ENCODE measurements at places on chromosomes 4 and X.
A peak's percentile ranks its signal among the peaks of the same experiment; 100 is the strongest.

GRCh38 chr4:189988877-189989431, 38.1 kb downstream of the FRG2 start:
- no peak for DNase-seq

DNA sequence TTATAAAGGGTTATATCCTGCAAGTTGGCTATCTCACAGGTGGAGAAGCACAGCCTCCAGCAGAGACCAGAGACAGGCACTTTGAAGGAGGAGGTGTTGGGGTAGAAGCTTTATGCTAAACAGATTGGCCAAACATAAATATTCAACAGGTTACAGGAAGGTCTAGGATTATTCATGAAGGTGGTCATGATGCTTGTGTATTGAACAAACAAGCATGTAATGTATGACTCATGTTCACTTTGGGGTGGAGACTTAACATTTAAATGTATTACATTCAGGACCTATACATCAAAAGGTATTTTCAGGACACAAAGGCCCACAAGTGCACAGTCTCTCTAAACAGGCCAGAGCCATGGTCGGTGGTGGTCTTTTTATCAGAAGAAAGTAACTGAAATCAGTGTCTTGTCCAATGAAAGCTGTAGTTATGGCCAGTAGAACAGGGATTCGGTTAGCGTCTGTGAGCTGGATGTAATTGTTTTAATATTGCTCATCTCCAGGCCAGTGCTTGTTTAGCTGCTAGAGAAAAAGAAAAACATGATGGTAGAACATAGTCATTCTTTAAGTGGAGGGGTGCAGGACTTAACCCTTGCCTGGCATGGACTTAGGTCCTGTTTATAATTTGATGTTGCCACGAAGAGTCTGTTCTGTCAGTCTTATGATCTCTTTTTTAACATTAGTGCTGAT, 555.2 kb upstream of the PCDH10 start:
- no peak for DNase-seq

DNA sequence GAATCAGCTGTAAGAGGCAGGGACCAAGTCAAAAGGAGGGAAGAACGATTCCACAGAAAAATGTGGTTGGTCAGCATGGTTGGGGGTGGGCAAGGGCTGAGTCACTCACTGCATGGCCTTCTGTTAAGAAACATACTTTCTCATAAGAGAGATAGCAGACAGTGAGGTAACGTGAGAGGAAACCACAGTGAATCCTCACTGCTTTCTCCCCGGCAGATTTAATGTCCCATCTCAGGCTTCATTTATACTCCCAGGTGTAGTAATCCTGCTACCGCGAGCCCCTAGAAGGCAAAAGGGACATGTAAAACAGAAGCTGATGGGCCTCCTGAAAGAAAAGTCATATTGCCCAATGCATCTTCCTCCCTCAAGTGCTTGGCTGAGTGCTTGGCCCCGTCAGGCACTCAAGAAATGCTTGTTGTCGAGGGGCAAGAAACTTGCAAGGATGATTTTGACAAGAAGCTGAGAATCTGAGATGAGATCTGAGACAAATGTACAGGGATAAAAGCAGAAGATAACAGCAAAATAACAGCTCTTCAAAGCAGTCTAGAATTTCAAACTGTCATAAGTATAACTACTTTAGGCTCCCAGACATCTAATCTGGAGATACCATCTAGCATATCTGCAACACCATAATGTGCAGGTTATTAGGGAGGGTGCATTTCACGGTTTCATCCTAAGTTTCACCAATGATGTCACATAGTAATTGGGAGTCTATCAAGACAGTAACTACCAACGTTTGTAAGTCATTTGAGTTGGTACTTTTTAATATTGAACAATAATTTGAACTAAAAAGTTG, 40.2 kb downstream of the SH3KBP1 start:
- no peak for DNase-seq

DNA sequence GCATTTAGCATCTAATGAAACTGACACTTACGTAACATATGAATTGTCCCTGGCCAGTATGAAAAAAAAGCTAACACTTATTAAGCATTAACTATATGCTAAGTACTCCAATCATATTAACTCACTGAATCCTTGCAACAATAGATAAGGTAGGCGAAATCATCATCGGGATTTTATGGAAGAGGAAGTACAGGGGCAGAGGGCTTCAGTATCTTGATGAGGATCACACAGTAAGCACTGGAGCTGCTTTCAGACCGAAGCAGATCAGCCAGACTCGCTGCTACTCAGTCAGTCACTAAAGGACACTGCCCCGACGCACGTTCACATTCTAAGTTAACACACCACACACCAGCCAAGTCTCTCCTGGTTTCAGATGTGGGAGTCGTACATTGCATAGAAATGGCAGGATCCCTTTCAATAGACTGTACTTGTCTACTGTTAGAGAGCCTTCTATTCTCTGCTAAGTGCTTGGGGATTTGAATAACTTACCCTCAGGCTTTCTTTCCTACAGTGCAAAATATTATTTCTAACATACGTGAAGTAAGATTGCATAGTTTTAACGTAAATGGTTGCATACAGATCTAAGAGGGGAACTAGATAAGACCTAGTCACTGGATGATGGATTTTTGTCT, 540.2 kb upstream of the TENM3 start:
- DNase-seq, result no peak

GRCh38 chrX:66000628-66001272, 39.1 kb downstream of the VSIG4 start:
- no peak for DNase-seq

DNA sequence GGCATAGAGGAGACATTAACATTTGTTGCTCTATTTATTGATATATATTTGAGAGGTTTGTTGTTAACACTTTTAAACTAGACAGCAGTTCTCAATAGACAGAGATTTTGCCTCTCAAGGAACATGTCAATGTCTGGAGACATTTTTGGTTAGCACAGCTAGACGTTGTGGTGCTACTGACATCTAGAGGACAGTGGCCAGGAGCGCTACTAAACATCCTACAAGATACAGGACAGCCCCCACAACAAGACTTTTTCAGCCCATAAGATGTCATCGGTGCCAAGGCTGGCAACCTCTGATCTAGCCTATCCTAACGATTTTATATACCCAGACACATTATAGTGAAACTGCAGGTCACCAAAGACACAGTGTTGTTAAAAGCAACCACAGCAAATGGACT, 18.4 kb upstream of the CTSO start:
- no peak for DNase-seq

DNA sequence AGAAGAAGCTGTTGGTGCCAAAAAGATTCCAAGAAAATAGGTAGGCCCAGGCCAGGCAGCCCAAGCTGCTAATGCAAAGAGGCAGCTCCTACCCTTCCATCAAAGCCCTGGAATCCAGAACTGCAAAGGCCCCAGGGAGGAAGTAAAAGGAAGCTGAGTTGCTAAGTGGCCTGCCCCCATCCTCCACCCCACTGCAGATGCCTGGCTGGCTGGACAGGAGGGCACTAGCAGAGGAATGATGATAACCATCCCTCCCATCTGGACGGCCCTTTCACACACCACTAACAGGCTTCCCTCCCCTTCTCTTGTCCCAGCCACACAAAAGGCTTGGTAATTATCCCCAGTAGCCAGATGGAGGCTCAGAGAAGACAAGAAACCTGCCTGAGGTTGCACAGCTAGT, 32.4 kb upstream of the PJA1 start:
- no peak for DNase-seq

- no peak for DNase-seq
Observed at GRCh38 chr4:20326460-20326859, 74.8 kb downstream of the SLIT2 start.

GRCh38 chr4:73984736-73985527, 3.1 kb downstream of the PPBP start:
- no peak for DNase-seq

DNA sequence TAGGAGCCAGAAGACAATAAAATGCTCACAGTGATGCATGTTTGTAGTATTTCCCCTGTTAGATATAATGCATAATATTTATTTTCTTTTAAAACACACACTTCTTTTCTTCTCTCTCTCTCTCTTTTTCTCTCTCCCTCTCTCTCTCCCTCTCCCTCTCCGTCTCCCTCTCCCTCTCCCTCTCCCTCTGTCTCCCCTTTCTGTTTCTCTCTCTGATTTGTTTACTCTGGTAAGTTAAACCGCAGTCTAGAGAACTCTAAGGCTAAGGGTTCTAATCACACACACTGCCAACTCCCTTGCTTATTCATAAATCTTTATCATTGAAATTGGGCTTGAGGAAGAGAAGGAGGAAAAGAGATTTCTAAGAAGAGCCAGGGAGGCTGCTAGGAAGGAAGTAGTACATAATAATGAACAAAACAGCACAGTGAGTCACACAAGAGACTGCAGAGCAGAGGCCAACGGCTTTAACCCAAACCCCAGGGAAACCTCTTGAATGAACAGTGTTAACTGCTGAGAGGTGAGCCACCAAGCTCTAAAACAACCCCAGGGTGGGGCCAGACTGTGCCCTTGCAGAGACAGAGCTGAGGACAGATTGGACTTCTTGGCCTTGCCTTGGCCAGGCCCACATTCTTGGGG, 9.1 kb upstream of the PHOX2B start:
- no peak for DNase-seq

GRCh38 chrX:134654398-134655012, 3.8 kb downstream of the PLAC1 start:
- DNase-seq, result no peak

GRCh38 chrX:154761977-154762536, 607 bp upstream of the DKC1 start:
- DNase-seq, result no peak

DNA sequence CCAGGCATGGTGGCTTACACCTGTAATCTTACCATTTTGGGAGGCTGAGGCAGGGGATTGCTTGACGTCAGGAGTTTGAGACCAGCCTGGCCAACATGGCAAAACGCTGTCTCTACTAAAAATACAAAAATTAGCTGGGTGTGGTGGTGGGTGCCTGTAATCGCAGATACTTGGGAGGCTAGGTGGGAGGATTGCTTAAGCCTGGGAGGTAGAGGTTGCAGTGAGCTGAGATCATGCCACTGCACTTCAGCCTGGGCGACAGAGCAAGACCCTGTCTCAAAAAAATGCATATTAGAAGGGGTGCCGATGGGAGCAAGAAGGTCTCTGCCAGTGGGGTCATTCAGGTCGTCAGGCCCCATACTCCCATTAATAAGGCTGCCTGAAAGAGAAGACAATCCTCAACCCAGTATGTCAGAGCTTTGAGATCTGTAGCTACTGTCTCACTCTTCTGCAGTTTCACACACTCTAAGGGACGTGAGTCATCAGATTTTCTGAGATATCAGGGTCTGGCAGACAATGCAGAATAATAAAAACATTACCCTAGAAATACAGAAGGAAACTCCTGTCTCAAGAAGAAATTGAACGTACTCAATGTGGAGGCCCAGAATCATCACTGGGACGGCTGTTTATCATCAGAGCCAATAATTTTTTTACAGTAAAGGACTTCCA, 176.7 kb upstream of the FAT1 start:
- no peak for DNase-seq

DNA sequence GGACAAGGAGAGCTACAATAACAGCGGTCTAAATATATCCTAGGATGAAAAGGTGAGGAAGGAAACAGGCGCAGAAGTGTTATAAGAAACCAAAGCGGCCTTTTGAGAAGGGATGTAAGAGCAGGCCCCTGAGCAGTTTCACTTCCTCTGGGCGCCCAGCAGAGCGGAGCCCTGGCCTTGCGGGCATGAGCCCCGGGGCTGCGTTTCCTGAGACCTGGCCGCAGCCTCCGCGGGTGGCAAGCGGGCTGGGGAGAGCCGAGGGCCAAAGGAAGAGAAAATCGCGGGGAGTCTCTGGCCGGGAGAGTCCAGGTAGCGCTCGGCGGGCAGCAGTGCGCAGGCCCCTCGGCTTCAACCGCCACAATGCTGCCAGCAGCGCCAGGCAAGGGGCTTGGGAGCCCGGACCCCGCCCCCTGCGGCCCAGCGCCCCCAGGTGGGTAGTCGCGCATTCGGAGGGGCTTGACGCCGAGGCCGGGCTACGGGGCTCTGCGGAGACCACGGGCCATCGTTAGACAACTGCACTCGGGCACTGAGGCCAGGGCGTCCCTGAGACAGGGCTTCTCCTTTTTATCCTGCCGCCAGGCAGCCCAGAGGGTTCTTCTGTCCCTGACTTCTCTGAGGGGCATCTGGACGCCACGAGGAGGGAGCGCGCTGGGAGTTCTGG, at the start of gene BANK1:
Gene BANK1, plus strand, starts transcription at position 210 of the 661 bp plus-strand sequence. Its CDS starts 151 bp downstream, at position 361.
- DNase-seq, result peak; percentile 81

DNA sequence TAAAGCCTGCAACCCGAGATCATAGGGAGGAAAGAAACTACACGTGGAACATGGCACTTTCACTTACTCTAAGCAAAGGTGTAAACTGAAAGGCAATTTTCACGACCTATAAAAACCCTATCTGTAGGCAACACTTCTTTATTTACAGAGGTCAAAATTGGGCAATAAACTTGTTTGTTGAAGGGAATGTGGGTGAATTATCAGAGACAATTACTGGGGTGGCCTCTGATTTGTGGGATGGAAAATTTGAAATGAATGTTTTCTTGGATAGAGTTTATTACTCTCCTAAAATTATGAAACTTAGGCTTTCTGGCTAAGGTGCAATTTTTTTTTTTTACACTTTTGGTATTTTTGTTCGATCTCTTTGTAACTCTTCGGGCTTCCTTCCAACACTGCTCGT, 734.1 kb upstream of the TENM3 start:
- no peak for DNase-seq

DNA sequence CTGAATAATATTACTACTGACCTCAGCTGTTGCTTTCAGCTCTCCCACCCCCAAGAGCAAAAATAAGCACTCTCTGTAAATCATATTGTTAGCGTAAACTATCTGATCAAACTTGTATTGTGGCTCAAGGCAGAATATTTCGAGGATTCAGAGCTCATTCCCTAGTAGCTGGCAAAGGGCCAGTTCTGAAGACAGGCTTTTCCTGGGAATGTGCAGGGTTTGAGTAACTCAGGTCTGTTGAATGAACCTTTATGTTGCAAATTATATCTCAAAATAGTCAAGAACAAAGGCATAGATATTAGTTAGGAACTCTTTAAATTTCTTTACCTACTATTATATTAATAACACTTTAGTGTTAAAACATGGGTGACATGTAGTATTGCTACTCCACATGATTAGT, 454.9 kb downstream of the CCSER1 start:
- DNase-seq, result no peak

- DNase-seq, result no peak
Observed at GRCh38 chr4:126753592-126753991, 879.2 kb upstream of the INTU start.

- DNase-seq, result peak; percentile 24
Observed at GRCh38 chr4:4709736-4710135, 149.7 kb upstream of the MSX1 start.

GRCh38 chr4:104429150-104429741, 65.4 kb downstream of the CXXC4 start:
- DNase-seq, result no peak

DNA sequence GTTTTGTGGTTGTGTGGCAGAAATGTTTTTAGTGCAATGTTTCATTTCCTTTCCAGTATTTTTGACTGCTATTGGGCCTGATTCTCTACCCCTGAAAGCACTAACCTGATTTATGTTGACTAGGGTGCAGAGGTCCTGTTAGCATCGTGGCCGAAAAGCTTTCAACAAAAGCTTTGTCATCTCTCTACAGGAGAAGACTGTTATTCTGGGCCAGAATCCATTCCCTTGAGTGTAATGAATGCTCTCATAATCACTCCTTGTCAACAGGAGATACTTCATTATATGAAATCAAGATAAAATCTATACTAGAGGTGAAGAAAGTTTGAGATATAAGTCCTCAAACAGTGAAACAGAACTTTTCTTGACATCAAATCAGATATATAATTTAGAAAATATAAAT, 195.5 kb downstream of the ZNF330 start:
- no peak for DNase-seq
